Activated CD8-positive, alpha-beta memory T cell treated with anti-CD3 and anti-CD28 coated beads for 1 hour (primary cell): ENCODE measurements at places on chromosomes 4 and X.
A peak's percentile ranks its signal among the peaks of the same experiment; 100 is the strongest.

DNA sequence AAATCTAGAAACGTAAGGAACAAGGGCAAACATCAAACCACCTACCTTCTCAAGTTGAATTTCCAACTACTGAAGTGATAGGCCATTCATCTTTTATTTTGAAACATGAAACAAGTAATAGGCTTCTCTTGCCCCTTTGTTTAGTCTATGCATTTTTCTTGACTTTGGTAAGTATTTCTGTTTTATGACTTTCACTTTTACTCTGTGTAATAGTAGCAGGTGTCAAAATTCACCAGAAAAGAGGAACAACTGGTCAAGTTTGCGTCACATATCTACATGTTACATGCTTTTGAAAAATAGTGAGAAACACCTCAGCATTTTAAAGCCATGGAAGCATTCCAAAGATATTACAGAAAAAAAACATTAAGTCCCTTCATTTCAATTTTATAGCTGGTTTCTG is 157.1 kb upstream of the FTHL17 start:
- no peak for DNase-seq

DNA sequence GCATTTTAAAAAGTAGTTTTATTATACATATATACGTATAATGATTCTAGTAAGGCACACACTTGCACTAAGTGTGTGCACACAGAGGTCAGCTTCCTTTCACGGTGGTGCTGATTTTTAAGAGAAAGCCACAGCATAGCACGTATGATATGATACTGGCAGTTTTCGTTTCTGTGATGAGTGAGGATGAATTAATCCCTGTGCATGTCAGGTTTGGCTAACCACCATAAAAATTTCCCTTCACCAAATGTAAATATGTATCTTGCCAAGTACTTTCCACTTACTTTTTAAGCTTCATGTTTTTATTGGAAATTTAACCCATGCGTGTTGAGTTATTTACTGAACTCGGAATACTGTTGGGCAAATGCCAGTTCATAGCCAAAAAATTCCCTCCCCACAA is 84.6 kb downstream of the SYNPO2 start:
- DNase-seq: no peak

DNA sequence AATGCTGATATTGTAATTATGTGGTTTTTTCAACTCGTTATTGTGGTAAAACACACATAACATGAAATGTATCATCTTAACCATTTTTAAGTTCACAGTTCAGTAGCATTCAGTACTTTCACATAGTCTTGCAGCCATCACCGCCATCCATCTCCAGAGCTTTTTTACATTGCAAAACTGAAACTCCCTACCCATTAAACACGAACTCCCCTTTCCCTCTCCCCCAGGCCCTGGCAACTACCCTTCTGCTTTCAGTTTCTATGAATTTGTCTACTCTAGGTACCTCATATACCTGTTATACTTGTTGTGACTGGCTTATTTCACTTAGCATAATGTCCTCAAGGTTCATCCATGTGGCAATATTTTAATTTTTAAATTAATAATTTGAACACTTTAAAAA is 380.6 kb downstream of the MAPK10 start:
- no peak for DNase-seq

GRCh38 chr4:38366456-38366855 is 297.5 kb upstream of the KLF3 start:
- no peak for DNase-seq

DNA sequence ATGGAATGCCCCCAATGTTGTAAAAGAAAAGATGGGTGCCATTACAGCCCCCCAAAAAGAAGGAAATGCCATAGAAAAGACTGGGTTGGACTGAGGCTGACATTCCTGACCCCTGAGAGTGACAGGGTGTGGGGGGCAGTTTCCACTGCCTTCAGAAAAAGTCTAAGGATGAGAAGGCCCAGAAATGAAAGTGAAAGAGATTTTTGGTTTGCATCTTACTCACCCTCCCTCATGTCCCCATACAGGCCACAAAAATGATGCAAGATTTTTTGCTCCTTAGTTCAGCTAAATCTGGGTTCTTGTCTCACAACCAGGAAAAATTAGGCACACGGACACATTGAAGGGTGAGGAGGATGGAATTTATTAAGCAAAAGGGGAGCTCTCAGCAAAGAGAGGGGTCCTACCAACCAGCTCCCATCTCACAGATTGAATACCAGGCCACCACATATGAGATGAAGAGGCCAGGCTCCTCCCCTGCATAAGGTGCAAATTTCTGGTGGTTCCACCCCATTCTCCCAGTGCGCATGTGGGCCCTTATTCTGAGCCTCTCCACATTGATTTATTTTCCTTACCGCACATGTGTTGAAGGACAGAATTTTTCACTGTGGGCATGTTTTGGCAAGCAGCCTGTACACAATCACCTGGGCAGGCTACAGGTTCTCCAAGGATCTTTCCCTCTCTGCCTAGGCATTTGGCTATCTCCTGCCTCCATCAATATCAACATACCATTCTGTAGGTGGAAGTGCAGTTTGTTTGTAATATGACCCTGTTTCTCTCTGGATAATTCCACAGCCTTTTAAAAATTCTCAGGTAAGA is 18.8 kb downstream of the PPP4R3C start:
- no peak for DNase-seq

DNA sequence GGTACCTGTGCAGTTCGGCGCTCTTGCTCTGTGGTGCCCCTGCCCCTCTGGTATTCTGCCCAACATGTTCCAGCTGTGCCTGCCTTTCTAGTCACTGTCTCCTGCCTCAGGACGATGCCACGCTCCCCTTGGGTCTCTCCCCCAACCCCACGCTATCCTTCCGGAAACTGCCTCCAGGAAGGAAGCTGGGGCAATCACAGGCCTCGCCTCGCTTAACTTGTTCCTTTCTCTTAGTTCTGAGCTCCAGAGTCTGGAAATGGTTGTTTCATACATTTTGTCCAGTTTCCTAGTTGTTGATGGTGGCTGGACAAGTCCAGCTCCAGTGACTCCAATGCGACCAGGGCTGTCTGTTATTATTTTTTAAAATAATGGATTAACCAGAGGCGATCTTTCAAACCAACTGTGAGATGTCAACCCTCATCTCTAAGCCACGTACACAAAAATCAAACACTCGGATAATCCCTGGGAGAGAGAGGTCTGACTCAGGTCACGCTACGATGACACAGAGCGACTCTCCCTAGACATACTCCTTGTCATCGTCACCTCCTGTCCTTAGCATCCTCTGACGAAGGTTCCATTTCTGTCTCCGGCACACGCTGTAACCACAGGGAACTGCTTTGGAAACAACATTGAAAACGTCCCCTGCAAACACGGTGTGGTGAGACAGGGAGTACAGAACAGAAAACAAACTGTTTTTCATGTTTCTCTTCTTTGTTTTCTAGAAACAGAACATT is 62.5 kb downstream of the ABLIM2 start:
- no peak for DNase-seq

GRCh38 chr4:143771269-143771668 is 70.8 kb upstream of the FREM3 start:
- DNase-seq: no peak

DNA sequence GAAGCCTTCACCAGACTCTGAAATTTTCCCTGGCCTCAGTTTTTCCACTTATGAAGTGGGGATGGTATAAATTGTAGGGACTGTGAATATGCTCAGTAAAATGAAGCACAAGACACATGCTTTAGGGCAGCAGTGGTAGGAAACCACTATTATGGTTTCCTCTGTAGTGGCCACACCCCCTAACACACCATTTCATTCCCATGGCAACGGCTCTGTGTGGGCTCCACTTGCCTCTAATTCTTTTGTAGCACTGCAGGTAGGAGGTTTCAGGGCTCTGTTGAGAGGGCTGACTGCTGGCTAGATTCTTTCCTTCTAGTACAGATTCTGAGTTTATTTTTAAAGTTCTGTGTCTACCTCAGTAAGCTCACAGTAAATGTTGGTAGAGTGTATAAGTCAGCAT is 3.5 kb upstream of the VMA21 start:
- DNase-seq: peak; percentile 16

DNA sequence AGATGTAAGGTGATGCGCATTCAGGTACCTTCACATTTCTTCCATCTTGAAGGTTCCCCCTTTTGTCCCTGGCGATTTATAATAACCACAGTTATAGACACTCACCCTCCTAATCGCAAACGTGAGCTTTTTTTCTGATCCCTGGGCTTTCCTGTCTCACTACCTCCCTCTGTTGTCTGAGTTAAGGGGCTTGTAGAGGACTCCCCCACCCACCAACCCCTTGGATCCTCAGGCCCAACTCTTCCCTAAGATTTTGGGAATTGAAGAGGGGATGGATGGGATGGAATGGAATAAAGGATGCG is 1.4 kb downstream of the CNKSR2 start:
- DNase-seq: no peak

- DNase-seq: no peak
Observed at GRCh38 chr4:159429693-159430035, 326.8 kb downstream of the RAPGEF2 start.

DNA sequence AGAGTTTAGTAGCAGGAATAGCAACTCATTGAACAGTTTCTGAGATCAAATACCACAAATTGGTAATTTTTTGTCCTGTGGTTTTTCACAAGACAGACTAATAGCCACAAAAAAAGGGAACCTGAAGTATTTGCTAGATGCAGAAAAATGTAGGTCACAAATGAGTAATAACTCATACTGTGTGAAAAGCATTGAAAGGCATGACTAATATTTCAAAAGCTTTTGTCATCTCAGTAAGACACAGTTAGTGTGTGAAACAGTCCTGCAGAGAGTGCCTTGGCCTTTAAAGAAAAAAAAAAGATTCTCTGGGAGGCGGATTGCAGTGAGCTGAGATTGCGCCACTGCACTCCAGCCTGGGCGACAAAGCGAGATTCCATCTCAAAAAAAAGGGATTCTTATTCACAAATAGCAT is 31.4 kb upstream of the SLC25A31 start:
- no peak for DNase-seq

DNA sequence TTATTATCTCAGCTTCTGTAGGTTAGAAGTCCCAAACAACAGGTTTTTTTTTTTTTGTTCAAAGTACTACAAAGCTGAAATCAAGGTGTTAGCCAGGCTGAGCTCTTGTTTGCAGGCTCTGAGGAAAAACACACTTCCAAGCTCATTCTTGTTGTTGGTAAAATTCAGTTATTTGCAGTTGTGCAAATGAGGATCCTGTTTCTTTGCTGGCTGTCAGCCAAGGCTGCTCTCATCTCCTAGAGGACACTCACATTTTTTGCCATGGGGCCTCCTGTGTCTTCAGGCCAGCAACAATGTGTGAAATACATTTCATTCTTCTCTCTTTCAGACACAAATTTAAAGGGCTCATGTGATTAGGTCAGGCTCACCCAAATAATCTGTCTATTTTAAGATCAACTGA is 60.3 kb upstream of the HSD17B10 start:
- no peak for DNase-seq

DNA sequence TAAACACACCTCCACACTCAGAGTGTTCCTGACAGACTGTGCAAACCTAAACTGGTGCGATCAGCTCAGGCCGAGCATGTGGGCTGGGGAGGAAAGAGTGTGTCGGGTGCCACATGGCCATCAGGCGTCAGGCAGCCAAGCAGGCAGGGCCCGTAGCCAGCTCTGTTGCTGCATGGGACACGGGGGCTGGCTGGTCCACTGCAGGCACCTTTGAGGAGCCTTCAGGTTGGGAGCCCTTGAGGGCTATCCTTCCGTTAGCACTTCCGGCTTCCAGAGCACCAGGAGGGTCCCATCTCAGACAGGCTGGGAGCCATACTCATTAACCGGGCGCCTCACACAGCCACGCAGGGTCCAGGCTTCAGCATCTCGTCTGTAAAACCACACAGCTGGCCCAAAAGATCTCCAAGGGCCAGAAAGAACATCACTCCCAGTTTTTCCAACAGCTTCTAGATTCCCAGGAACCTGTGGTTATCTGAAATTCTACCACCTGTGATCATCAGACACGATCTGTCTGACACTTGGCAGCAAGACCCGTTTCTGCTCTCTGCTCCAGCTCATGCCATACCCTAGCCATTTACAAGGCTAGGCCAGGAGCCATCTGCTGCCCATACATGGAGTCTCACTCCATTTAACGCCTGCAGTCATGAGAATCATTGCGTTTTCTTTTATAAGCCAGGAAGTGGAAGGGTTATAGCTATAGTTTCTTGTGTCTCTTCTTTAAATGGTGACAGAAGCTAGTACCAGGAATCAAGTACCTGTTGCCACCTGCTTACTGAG is 87.5 kb downstream of the NSUN7 start:
- DNase-seq: no peak

DNA sequence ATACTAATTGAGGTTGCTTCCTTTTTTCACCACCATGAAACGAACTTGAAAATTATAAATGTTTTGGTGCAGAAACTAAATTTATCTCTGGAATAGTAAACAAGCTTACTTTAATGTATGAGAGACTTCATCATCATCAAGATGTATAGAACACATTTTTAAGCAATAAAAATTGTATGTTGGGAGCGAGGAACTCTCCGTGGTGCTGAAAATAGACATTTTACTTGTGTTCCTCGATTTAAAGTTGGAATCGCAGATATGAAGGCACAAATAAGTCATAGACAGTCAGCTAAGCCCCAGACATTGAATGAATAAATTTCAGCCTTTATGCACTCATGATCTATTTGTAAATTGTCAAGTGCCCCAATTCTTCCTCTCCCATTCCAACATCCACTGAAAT is 310.7 kb downstream of the STK32B start:
- no peak for DNase-seq

GRCh38 chr4:154160519-154161301 is 330.9 kb downstream of the DCHS2 start:
- no peak for DNase-seq

DNA sequence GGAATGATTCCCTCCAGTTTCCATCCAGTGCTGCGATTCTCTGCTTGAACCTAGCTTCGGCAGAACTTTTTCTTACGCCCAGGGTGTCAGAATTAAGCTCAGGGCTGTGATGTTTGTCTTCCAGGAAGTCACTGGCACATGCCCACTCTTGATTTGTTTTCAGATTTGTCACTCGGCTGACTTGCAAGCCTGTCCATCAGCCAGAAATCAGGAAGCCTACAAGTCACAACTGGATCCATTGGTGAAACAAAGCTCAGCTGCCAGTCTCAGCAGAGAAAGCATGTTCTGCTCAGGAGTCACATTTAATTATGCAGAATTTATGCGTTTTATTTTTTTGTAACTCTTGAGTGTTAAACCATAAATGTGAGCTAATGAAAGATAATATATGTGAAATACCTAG is 38.2 kb upstream of the PNPLA4 start:
- no peak for DNase-seq

- DNase-seq: no peak
Observed at GRCh38 chr4:33149658-33150524, 2429.7 kb downstream of the PCDH7 start.

- no peak for DNase-seq
Observed at GRCh38 chr4:102163404-102164140, 181.7 kb downstream of the SLC39A8 start.

DNA sequence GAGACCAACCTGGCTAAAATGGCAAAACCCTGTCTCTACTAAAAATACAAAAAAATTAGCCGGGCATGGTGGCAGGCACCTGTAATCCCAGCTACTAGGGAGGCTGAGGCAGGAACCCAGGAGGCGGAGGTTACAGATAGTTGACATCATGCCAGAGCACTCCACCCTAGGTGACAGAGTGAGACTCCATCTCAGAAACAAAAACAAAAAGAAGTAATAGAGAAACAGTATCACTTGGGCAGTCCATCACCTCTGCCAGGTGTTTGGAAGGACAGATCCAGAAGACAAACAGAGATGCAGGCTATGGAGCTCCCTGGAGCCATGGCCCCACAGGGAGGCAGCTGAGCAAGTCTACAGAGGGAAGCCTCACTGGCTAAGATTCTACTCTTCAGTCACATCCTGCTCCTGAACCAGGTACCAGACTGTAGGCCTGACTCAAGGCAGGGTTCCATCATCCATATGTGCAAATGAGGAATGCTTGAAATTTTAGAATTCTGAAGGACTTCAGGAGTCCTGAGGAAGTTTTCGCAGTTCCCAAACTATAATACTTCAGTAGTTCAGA is 81.4 kb upstream of the CPEB2 start:
- no peak for DNase-seq
